Transverse colon (tissue), 4 donors: ENCODE measurements at places on chromosomes 5 and 9. TPM values are rescaled to one million over a fixed set of nuclear protein-coding genes. Genes with fewer than 3 reads are reported as not detected.

DNA sequence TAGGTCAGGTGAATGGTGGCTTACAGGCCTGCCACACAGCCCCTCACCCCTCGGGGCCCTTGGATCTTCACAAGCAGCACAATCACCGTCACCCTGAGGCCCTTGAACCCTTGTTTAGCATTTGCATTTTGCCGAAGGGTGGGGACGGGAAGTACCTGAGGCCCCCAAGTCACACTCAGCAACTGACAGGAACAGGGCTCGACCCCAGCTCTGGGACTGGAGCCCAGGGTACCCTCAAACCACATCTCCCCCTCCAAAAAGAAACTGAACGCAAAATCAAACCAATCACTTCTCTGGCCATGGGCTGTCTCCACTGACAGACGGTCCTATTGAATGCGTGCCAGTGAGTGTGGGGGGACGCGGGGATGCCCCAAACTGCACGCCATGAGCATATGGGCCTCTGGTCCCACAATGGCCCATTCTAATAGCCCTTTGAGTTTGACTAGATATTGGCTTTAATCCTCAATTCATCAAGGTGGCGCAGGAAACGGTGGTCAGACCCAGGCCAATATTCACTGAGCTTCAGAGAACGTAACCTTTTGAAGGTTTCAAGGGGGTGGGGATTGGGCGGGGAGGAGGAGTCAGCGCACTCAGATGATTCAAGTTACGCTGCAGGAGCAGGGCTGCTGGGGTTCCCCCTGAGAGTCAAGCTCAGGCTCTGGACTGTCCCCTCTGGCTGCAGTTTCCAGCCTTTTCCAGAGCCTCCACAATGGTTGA, 176.0 kb downstream of the DAB2IP start:
- no peak for DNase-seq

Gene TSLP
- total RNA-seq = not detected

DNA sequence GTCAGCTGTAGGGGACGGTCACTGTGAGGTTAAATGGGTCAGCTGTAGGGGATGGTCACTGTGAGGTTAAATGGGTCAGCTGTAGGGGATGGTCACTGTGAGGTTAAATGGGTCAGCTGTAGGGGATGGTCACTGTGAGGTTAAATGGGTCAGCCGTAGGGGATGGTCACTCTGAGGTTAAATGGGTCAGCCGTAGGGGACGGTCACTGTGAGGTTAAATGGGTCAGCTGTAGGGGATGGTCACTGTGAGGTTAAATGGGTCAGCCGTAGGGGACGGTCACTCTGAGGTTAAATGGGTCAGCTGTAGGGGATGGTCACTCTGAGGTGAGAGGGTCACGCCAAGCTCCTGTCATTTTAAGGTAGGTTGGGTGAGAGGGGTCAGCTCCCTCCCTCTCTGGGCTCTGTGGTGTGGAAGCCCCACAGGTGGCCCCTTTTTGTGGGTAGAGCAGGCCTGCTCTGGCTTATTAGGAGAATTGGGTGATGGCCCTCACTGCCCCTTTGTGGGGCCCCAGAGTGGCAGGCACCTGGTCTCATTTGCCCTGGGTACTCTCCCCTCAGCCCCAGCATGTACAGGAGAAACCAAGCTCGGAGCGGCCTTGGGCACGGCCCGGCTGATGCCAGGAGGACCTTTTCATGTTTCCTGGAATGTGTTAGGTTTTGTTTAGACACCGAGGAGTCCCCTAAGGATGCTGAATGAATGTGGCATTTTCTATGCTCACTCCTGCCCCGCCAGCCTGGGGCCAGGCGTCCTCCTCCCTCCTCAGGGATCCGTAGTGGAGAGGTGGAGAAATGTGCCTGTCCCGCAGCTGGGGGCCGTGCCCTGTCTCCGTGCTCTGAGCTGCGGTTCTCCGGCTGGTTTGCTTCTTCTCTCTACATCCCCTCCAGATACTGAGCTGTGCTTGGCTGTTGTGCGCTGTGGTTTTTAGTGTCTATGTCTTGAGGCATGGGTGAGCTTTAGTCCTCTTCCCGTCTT, 31.4 kb downstream of the AHRR start:
- DNase-seq = no peak

DNA sequence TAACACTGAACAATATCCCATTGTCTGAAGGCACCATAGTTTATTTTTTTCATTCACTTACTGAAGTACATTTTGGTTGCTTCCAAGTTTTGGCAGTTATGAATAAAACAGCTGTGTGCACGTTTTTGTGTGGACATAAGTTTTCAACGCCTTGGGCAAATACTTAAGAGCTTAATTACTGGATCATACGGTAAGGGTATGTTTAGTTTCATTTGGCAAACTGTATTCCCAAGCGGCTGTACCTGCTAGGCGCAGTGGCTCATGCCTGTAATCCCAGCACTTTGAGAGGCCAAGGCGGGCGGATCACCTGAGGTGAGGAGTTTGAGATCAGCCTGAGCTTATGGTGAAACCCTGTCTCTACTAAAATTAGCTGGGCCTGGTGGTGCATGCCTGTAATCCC, 63.7 kb upstream of the FAM120A start:
- peak; percentile 62 for DNase-seq

GRCh38 chr9:16672501-16672900, 198.0 kb downstream of the BNC2 start:
- no peak for DNase-seq

Gene CFAP90
- not detected for total RNA-seq

GRCh38 chr5:92977846-92978540, 603.0 kb downstream of the NR2F1-AS1 start:
- no peak for DNase-seq

Gene ABCA2
- total RNA-seq = 204 TPM

Gene ZNF169
- total RNA-seq = 38.9 TPM

DNA sequence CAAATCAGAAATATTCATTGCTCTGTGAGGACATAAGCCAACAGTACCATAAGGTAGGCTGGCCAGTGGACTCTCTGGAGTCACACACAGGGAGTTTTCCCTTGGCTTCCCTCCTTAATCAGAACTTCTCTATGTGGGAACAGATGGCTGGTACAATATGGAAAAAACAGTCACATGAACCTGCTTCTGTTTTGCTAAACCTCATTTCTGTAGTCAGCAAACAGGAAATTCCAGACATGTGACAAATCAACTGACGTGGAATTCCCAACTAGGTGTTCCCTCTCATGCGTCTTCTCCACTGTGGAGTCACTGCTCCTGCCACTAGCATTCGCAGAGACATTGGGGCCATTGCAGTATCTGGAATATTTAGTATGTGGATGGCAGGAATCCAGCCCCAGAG, 617.6 kb downstream of the KIF4B start:
- DNase-seq = no peak

Gene SHOC1
- total RNA-seq = not detected

GRCh38 chr9:118558026-118558425, 811.2 kb downstream of the BRINP1 start:
- no peak for DNase-seq

Gene EPB41L4B
- total RNA-seq = 115 TPM

- DNase-seq = no peak
Measured at GRCh38 chr9:83433846-83434245, 104.4 kb downstream of the FRMD3 start.

Gene TAL2
- total RNA-seq = not detected

Gene SPARC
- 91.0 TPM for total RNA-seq
